T-cell (primary cell): ENCODE measurements at places on chromosomes 3 and 15.

DNA sequence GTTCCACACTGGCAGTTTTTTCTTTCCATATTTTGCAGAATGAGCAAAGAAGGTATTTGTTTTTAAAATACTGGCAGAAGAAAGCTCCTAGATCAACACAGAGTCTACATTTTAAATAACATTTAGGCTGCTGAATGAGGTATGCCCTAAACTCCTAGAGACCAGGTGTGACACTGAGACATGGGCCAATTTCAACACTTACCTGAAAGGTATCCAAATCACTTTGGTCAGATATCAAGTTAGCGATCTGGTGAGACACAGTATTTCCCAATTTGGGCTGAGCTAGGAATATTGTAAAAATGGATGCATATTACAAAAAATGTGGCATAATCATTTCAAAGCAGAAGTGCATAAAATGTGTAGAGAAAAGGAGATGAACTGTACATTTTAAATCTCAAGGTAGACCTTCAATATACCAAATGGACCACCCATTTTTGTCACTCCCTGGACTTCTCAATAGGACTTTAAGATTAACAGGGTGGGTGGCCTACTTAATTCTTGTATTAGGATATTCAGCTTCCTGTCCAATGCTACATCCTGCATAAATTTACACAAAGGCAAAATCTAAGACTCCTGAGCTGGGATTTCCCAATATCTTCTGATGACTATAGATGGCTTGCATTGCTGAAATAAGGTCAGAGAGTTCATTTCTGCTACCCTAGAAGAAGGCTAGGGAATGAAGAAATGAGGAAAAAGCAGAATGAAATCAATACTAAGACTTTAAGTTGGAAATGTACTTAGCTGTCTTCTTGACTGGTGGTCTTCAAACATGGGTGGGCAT lies 487.8 kb downstream of the FOXP1 start:
- DNase-seq = no peak

DNA sequence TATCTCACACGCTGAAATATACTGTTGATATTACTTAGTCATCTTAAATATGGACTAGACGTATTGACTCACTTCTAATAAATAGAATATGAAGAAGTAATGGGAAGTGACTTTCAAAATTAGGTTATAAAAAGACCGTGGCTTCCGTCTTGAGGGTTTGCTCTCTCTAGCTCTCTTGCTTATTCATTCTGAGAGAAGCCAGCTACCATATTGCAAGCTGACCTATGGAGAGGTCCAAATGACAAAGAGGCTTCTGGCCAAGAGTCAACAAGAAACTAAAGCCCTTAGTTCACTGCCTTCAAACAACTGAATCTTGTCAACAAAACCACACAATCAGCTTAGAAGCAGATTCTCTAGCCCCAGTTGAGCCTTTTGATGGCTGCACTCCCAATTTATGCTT lies 46.1 kb downstream of the SLC9C1 start:
- no peak for DNase-seq

GRCh38 chr3:66298591-66298990 lies 77.8 kb downstream of the SLC25A26 start:
- no peak for DNase-seq

DNA sequence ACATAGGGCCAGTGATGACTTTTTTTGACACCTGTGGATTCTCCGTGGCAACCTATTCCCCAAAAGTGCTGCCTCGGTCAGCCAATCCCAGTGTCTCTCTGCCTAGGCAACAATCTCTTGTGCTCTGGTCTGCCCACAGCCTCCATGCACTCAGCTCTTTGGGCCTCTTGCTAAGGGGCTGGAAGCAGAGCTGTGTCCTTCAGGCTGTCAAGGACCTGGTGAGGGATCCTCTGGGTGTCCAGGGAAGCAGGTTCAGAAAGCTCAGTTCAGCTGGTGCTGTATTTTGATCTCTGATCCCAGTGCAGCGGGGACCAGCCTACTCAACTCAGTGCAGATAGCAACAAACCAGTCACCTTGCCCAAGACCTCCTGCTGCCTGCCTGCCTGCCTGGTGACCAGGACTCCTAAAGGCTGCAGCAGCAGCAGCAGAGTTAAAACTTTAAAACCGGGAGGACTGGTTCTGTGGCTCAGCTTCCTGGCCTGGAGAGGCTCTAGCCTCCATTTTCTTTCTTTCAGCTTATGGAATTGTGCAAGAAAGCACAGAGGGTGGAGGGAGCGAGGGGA lies 6.2 kb downstream of the PAK6 start:
- no peak for DNase-seq

DNA sequence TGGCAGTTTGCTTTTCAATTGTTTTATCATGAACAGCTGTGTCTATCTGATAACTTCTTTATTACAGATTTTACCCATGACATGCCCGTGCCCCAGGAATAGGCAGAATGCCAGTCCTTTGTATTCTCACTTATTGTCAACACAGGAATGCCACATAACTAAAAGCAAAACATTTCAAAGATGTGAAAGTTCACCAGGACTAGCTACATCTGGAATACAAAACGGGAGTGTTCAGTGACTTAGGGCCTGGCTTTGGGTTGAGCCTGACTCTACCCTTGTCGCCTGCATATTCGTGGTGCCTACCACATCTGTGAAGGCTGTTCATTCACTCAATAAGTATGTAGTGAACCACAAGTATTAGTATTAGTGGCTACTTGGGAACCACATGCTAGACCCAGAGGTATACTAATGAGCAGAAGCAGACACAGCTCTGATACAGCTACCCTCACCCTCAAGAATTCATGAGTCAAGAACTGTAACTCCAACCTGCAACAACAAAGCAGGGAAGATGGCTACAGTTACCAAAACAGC lies 2.9 kb downstream of the TNFSF10 start:
- DNase-seq = no peak

GRCh38 chr15:64740311-64741170 lies 34.8 kb downstream of the RBPMS2 start:
- no peak for DNase-seq

DNA sequence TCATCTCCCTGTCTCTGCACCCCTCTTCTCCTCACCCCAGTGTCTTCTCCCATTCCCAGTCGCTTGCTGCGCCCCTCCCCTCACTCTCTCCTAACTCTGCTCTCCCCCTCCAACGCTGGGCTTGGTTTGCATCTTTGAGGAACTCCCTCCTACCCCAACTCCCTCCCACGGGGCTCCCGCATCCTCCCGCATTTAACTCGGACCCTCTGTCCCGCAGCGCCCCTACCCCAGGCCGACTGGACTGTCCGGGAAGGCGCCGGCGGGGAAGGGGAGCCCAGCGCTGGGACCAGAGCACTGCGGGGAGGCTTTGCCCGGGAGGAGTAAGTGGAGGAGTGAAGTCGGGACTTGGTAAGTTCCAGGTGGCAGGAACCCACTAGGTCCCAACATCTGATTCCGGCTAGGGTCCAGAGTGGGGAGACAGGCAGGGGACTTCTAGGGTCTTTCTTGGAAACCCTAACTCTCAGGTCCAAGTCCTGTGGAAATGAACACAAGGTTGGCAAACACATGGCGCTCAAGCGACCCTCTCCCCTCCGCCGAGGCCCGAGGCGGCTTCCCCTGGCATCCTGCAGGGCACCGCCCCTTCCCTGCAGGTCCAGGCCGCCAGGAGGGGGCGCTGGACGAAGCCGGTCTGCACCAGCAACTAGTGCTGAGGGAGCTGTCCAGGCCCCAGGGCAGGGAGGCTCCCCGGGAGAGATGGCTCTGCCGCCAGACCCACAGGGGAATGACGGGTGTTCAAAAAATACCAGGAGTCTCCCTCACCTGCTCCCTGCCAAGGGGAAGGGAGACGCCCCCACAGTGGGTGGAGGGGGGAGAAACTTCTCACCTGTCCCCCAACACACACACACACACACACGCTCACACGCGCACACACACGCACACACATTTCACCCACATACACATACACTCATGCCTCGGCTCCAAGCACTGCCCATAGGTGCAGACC lies 53.2 kb downstream of the LHFPL4 start:
- peak; percentile 41 for DNase-seq

GRCh38 chr3:13353936-13354542 lies 66.1 kb downstream of the NUP210 start:
- no peak for DNase-seq

DNA sequence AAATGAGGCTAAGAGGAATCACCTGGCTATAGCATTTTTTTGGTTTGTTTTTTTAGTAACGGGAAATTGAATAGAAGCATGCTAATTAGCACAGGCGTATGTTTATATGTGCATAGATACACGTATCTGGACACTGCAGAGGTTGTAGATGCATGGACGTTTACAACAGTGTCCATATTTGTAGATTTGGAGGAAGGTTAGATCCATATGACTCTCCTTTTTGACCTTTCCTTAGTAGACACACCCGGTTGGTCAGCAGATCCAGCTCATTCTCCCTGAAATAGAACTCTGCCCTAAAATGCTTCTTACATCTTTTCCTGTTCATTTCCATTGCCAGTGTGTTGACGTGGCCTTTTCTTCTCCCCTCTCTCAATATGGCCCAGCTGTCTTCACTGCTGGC lies 60.1 kb downstream of the SLCO3A1 start:
- no peak for DNase-seq

DNA sequence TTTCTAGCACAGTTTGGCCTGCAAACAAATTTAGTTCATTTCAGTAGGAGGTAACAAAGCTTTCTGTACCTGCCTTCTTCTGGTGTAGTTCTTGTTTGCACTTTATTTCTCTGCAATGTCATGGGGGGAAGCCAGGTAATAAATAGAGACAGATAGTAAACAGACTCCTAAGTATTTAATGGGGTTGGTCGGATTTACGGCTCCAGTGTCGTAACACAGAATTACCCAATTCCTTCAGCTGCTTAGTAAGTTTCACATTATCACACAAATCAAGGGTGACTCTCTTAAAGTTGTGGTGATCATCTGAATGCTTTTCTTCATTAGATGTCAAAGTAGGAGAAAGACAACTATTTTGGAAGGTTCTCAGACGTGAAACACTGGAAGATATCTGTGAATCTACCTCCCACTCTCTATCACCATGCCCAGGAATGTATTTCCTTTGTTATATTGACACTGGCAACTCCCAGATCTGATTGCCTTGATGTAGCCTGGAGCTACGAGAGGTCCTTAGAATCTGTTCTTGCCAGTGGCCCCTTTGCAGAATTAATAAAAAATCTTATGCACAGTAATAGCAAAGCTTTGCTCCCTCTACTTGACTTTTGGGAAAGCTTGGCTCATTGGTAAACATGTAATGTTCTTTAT lies 25.0 kb upstream of the TMC3 start:
- DNase-seq = no peak

GRCh38 chr15:97566961-97567360 lies 393.5 kb upstream of the ARRDC4 start:
- no peak for DNase-seq

DNA sequence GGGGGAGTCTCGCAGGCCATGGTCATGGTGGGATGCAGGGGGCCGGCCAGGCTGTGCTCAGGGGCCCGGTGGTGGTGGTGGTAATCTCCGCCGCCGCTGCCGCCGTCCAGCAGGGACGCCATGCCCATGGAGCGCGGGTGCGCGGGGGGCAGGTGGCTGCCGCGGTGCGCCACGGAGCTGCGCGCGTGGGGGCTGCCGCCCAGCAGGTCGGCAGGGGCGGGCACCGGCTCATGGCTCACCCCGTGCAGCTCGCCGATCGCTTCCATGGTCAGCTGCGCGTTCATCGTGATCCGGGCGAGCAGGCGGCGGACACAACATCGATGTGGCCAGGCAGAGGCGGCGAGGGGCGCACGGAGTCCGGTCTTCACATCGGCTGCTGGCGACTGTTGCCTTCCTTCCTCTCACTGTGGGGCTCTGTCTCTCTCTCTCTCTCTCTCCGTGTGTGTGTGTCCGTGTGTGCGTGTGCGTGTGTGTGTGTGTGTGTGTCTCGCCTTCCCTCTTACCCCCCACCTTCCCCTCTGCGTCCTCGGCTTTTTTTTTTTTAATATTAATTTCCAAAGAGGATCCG lies 451 bp downstream of the ONECUT1 start:
- DNase-seq = no peak

DNA sequence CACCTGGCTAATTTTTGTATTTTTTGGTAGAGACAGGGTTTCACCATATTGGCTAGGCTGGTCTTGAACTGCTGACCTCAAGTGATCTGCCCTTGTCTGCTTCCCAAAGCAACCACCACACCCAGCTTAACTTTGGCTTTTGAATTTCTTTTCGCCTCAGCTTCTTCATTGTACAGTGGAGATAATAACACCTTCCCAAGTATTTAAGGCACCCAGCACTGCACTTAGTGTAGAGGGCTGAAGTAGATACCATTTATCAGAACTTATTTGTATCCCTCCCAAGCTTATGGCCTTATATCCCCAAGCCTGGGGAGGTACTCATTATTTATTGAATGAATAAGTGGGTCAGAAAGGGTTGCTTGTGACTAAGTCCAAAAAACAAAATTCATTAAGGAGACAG lies 2.3 kb downstream of the SQOR start:
- DNase-seq = no peak

- DNase-seq = no peak
Observed at GRCh38 chr3:10196389-10197052, 31.8 kb downstream of the IRAK2 start.

DNA sequence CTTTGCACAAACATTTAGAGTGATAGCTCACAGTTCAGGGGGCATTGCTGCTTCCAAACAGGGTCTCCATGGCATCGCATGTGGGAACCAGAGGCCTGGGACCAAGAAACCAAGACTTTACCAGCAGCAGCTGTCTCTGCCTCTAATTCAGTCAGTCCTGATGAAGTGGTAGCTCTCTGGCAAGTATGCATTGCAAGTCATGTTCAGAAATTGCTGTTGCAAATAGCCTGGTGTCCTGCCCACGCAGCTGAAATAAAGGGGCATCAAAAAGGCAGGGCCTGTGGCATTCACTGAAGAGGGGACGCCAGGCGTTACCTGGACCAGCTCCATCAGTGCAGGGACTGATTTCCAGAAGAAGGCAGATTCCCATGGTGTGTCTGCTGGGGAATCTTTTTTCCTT lies 121.3 kb downstream of the CD47 start:
- DNase-seq = no peak
